ENCODE measurements at places on chromosomes 5 and 9.

DNA sequence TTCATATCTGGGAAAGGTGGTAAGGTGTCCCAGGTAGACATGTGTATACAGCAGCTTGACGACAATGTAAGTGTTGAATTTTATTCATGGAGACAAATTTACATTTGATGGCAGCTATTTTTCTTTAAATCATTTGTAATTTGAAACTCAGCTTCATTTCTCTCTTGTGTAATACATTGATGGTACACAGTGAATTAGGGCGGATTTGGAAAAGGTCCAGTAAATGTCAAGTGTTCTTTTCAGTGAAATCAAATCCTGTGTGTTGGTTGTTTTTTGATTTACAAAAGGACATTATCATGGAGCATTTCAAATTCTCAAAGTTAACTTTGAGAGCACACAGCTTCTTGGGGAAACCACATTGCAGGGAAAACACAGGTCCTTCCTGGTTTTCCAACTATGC is 30.0 kb upstream of the PCSK1 start:
- no peak for DNase-seq

DNA sequence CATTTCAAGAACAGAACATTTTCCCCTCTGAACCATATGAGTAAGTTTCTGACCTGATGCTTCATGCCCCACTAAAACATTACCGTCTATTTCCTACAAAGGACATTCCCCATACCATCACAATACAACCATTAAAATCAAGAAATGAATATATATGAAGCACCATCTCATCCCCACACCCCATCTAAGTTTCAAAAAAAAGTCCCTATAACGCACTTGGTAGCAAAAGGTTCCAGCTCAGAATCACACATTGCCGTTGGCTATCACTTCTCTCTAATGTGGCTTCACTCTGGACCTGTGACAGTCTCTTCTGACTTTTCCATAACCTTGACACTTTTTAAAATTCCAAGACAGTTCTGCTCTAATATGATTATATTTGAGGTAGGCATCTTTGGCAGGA is 5.9 kb downstream of the EMB start:
- DNase-seq: no peak

DNA sequence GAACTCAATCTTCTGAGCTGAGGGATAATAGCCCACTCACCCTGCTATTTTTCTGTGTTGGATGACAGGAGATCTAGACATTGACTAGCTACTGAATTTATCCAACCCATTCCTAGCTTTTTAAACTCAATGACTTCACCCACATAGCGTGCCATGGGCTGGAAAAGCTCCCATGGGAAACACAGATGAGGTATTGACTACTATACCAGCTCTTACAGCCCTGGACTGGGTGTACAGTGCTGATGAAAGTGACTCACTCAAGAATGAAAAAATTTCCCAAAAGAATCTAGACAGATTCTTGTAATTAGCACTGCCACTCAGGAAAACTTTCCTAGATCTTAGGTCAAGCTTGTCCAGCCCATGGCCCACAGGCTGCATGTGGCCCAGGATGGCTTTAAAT is 72.7 kb upstream of the NREP start:
- peak; percentile 8 for DNase-seq

- DNase-seq: no peak
These were observed 134.8 kb downstream of the EPB41L4A start for GRCh38 chr5:112283943-112284929.

- no peak for DNase-seq
These were observed 44.5 kb downstream of the AMBP start for GRCh38 chr9:114033397-114034103.

DNA sequence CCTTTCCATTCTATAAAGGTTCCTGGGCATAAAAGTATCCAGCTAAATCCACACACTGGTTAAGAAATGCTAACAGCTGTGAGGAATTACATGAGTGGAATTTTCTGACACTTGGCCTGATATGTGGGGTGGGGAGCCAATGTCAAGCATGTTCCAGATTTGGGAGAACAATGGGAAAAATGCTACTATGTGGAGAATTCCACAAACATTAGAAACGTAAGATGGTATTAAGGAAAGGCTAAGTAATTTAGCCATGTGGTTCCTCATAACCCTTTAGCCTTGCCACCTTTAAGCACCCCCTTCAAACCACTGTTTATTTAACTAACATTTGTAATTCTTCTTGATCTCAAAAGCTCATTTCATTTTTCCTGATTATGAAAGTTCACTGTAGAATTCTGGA is 149.2 kb downstream of the GNA14 start:
- no peak for DNase-seq

DNA sequence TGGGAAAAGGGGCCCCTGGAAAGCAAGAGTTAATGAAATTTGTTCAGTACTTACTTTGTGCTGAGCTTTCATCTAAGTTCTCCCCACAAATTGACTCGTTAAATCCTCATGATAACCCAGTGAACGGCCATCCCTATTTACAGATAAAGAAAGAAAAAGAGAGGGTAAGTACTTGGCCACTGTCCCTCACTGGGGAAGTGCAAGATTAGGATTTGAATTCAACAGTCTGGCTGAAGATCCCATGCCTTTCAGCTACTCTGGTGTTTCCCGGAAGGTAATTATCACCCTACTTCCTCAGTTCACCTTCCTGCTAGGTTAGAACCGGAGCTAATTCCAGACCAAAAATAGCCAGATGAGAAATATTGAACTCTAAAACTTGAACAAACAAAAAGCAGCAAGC is 269.2 kb upstream of the TLE4 start:
- DNase-seq: no peak

DNA sequence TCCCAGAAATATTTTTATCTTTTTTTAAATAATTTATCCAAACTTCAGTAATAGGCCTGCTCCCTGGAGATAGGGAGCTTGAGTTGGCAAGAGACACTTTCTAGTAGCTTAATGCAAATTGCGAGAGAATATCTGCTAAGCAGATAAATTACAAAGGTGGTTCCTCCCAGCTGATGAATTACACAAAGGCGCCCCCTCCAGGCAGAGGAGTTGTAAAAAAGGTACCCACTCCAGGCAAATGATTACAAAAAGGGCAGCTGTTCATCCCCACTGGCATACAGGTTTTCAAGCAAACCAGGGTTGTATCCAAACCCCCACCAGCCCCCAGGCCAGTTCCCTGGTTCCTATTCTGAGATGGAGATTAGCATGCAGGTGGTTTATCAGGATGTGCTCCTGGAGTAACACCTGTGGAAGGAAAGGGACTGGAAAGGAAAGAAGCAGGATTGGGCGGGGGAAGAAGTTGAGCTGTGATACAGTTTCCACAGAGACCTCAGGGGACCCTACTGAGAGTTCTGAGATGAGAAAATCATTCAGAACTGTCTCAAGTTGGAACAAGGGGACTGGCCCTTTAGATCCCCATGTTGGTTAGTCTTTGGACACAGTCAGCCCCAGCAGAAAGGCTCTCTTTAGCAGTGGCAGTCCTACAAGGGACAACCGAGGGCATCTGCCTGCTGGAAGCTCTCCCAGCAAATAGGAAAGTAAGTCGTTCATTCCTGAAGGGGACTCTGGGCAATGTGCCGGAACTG is 25.5 kb downstream of the ESM1 start:
- no peak for DNase-seq

- no peak for DNase-seq
These were observed 5.7 kb downstream of the SPRY4 start for GRCh38 chr5:142319105-142319504.

GRCh38 chr5:121500310-121500709 is 351.4 kb upstream of the FTMT start:
- DNase-seq: no peak

DNA sequence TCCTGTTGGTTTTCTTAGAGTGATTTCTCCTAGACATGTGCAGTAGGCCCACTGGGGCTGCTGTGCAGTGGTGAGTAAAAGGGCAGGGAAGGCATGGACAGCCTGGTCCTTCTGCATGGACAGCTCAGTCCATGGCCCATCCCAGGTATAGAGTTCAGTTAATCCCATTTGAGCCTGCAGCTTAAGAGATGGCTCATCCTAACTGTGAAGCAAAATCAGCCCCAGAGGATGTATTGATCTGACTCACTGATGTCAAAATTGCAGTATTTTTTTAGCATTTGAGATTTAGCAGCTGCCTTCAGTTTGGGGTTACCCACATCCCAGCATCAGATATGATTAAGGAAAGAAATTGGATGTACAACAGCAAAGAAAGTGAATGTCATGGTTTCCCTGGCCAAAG is 93.4 kb downstream of the PDE6A start:
- no peak for DNase-seq

DNA sequence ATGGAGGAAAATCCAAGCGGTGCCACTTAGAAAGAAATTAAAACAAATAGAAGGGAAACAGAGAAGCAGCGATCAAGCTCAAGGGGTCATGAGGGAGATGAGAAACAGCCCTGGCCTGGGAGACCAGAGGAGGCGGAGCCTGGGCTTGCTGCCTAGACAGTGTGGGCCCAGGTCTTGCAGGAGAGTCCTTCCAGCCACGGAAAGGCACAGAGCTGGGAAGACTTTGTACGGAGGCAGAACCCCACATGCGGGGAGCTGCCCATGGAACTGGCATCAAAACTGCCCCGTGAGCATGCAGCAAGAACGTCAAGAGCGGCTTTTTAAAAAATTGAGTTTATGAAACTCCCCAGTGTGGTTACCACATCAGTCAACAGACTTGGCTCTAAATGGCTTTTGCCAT is 119.4 kb downstream of the IRX1 start:
- DNase-seq: no peak

DNA sequence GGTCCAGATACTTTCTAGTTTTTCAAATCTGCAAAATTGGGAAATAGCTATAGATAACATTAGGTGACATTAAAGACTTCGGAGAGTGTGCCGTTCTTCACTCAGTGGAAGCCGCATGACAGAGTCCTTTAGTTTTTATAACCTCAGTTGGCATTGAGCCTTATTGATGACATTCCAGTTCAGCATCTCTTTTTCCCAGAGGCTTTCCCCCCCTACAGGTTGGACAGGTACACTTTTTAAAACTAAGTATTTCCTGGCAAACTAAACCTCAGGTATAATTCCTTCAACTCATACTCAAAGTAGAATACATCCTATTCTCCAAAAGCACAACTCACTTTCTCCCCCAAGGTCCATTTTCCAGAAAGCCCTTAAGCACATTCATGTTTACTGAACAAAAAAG is 58.7 kb downstream of the SLC46A2 start:
- no peak for DNase-seq

- no peak for DNase-seq
These were observed 128.3 kb downstream of the SLC28A3 start for GRCh38 chr9:84212246-84212645.

Data from AG04450 (cell line).